Stimulated activated CD4-positive, alpha-beta T cell treated with anti-CD3 and anti-CD28 coated beads, Interleukin-1b, Interleukin-23, amount 100 ng/mL, for 4 hours (primary cell): ENCODE measurements at places on chromosomes 16 and 17.
A peak's percentile ranks its signal among the peaks of the same experiment; 100 is the strongest.

DNA sequence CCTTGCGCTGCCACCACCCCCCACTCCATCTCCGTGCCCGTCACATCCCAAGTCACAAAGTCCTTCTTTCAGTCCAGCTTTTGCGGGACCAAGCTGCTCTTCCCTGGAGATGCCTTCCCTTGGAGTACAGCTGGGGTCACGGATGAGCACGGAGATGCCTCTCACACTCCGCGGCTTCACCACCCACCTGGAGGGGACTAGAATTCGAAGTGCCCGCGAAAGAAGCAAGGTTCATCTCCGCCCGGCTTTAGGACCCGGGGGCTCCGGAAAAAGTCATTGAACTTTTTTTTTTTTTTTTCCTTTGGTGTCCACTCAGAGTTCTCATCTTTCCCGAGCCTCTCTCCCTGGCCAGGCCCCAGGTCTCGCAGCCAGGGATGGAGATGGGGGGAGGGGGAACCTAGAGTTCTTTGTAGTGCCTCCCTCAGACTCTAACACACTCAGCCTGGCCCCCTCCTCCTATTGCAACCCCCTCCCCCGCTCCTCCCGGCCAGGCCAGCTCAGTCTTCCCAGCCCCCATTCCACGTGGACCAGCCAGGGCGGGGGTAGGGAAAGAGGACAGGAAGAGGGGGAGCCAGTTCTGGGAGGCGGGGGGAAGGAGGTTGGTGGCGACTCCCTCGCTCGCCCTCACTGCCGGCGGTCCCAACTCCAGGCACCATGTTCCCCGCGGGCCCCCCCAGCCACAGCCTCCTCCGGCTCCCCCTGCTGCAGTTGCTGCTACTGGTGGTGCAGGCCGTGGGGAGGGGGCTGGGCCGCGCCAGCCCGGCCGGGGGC is at the start of gene FKBP10:
TSS of gene FKBP10 (plus strand) at position 624 of the 771 bp plus-strand sequence. CDS start at position 655, 31 bp downstream.
- DNase-seq: peak; percentile 12

DNA sequence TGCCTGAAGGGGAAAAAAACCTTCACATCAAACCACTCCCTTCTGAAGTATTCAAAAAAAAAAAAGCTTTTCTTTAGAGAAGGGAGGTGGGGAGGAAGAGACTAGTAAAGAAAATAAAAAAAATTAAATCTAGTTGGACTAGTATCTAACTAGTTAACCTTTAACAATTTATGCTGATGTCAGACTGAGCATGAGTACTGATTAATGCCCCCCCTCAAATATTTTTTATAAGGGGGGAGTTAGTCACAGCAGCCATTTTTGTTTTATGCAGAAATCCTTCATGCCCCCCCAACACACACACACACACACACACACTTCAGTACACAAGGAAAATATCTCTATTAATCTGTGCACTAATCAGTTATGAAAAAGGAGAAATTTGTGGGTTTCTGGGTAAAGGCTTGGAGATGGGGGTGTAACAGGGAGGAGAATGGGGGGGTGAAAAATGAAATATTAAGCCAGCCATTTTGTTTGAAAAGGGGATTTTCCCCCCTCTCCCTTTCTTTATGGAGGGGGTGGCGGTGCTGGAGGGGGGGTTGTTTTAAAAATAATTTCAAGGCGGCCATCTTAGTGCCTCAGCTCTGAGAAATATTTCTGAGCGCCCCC is 4.7 kb upstream of the CHD3 start:
- DNase-seq: no peak

GRCh38 chr16:10107081-10107480 is 75.1 kb downstream of the GRIN2A start:
- DNase-seq: no peak

DNA sequence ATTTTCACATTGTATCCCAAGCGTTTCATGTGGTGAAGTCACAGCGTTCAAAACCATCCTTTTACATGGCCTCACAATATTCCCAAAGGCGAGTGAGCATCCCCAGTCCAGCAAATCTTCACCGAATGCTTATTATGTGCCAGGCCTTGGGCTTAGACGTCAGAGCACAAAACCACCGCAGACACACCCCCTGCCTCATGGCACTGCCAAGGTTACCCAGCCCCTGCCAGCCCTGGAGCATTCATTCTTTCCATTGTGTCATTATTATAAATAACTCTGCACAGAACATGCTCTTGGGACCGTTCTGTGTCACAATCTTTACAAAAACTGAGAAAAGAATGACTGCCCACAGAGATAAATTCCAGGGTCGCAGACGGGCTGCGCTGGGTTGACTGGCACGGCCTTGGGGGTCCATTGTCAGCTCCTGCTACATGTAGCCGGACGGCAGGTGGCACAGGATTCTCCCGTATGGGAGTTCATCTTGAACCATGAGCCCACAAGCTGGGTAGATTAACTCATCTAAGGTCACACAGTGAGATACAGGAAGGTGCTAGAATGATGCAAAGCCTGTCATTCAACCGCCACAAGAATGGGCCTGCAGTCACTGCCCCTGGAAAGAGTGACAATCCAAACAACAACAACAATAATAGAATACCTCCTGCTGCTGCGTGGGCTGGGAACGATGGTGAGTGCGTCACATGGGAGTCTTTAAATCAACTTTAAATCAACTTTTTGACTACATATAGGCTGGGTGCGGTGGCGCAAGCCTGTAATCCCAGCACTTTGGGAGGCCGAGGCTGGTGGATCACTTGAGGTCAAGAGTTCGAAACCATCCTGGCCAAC is 4.5 kb upstream of the NECAB2 start:
- no peak for DNase-seq

DNA sequence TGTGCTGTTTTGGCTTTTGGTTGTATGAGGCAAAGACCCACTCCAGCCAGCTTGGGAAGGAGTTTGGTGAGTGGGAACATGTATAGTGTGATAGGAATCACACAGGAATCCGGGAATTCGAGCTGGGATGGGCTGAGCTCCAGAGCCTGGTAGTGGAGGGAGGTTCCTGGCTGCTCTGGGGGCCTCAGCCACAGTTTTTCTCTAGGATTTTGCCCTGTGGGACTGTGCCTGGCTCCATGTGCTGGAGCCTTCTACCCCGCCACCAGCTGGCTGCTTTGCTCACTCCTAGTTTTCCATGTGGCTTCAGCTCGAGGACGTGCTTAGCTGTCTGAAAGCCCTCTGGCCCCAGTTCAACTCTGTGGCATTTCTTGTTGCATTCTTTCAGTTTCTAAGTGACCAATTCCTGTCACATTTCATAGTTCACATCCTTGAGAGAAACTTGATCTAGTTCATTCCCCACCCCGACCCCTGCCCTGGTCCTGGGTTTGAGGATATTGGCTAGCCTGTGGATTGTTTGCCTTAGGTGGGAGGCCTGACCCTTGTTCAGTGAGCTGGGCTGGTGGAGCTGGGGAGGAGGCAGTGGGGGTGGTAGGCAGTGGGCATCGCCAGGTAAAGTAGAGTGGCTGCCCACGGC is 5.0 kb downstream of the SEC14L1 start:
- DNase-seq: no peak

GRCh38 chr16:1707193-1707790 is 1.3 kb downstream of the MAPK8IP3 start:
- DNase-seq: no peak

GRCh38 chr17:64615028-64615677 is 47.0 kb downstream of the SMURF2 start:
- no peak for DNase-seq

DNA sequence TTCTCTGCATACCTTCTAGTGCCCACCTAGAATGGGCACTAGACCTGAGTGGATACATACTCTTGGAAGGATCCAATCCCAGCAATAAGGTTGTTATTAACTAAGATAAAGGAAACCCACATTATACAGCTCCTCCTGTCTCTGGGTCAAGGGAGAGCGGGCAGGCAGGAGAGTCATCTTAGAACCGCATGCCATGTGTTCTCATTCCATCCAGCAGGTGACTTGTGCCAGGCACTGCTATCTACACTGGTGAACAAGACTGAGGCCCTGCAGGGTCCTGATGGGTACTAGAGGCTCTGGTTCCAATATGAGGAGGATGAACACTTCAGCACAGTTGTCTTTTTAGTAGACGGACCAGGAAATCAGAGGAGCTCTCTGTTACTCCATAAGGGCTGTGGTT is 5.9 kb upstream of the CD300H start:
- DNase-seq: no peak

DNA sequence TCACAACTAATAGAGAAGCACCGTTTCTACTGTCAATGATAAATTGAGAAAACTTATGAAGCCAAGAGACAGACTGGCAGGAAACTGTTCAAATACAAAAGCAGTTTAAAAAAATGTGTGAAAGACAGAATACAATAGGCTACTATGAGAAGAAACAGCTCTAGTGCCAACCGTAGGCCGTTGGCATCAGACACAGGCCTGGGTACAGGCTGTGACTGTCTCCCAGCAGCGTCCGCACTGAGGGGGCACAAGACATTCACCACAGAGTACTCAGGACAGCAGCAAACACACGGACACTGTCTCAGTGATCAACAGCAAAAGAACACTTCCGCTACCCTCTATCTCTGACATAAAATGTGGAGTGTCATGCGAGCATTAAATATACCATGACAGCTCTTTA is 7.8 kb upstream of the C1QBP start:
- no peak for DNase-seq

DNA sequence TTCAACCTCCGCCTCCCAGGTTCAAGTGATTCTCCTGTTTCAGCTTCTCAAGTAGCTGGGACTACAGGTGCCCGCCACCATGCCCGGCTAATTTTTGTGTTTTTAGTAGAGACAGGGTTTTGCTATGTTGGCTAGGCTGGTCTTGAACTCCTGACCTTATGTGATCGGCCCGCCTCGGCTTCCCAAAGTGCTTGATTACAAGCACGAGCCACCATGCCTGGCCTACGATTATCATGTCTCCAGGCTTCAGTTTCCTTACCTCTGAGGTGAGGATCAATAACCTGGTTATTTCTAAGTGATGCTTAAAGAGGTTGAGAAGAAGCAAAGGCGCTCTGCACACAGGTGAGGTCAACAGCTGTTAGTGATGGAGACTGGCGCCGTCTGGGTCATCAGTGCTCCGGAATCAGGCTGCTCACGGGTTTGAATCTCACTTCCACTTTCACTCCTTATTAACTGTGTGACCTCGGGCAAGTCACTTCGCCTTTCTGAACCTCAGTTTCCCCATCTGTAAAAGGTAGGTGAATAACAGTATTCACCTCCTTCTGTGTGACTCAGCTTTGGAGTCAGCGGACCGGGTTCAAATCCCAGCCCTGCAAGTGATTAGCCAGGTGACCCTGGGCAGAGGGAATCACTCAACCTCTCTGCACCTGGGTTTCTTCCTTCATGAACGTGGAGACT is 745 bp upstream of the ABCC1 start:
- no peak for DNase-seq

- DNase-seq: no peak
Measured at GRCh38 chr17:42852351-42852750, 1.4 kb downstream of the AOC3 start.

DNA sequence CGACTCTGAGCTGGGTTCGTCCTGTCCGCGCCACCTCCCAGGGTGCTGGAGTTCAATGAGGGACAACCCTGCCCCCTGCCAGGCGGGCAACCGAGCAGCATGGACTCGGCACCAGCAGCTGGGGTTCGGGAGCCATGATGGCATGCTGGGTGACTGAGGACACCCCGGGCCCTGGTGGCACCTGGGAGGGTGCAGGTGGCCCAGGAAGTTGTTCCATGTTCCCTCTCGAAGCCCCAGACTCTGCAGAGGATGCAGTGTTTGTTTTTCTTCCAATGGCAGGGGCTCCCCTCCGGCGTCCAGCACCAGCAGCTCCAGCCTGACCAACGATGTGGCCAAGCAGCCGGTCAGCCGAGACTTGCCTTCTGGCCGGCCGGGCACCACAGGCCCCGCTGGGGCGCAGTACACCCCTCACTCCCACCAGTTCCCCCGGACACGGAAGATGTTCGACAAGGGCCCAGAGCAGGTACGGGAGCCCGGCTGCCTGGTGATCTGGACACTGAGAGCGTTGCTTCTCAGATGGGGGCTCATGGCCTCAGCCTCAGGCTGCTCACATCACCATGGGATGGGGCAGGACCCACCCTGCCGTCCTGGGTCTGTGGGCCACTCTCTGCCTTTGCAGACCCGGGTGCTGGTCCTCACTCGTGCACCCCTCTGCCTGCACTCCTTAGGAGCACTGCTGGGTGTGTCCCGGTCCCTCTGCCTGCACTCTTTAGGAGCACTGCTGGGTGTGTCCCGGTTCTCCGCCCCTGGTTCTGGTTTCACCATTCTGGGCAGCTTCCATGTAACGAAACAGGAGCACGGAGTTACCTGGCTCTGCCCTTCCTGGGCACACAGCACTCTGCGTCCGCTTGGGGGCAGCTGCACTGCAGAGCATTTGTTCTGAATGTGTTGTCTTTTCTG is 68.2 kb upstream of the CHMP6 start:
- DNase-seq: no peak

DNA sequence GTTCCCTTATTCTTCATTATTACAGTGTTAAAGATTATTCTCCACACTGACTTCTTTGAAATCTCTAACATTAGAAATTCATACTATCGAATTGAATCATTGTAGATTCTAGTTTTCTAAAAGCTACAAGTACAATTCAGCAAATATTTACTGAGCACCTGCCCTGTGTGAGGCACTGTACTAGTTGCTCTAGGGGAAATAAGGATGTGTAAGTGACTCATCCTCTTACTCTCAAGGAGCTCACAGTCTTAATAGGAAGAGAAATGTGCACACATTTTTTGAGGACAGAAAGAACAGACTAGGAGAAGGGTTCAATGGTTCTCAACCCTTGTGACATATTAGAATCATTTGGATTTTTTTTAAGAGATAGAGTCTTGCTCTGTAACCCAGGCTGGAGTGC is 7.7 kb upstream of the SLFN12L start:
- DNase-seq: no peak

GRCh38 chr17:46190763-46191162 is 2.5 kb downstream of the KANSL1 start:
- DNase-seq: no peak

GRCh38 chr16:73154063-73154870 is 106.3 kb upstream of the ZFHX3 start:
- DNase-seq: no peak

GRCh38 chr16:14193316-14193871 is 122.3 kb downstream of the MRTFB start:
- peak; percentile 3 for DNase-seq

GRCh38 chr16:85353839-85354685 is 241.8 kb upstream of the CIBAR2 start:
- DNase-seq: no peak

DNA sequence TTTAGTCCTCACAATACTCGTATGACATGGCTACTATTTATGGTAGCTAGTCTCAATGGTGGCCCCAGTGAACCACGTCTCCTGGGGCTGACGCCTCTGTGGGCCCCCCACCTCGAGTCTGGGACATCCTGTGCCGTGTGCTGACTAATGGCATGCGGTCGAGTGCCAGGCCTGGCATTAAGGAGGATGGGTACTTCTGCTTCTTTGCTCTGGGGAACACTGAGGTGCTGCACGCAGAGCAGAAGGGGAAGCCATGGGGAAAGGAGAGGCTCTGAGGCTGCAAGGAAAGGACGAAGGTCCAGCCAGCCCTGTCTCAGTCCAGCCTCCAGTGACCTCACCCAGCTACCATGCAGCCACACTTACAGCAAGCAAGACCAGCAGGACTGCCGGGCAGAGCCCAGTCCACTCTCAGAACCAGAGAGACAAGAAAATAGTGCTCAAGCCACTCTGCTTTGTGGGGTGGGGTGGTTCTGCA is 5.7 kb upstream of the MPRIP start:
- no peak for DNase-seq
